Neural crest cell (in vitro differentiated cells): ENCODE measurements at places on chromosomes 4 and X. TPM values are rescaled to one million over a fixed set of nuclear protein-coding genes. Genes with fewer than 3 reads are reported as not detected.

CSN1S1 gene
- not detected in 2 replicates for total RNA-seq

DNA sequence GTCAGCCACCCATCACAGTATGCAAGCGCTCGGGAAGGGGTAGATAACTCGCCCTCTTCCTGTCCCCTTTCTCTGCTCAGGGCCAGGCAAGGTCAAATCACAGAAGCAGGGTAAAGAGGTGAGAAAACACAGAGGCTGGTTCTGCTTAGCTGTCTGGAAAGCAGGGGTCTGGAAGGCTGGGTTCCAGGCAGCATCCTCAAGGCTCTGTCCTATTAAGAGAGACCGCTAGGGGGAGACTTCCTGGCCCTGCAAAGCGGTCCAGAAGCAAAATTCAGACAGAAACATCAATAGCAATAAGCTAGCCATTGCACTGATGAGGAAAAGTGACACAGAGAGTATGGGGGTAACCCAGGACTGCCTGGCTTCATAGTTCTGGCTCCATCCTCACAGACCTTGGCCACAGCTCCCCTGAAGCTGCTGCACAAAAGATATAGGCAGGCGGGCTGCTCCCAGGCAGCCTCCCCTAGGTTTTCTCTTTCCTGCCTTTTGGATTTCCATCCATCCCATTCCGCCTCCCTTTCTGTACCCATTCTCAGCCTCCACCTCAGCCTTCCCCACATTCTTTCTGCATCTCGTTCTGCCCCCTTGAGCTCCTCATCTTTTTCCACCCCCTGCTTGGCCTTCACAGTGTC lies 308.5 kb downstream of the EVC2 start:
- DNase-seq, result peak; percentile 41

GRCh38 chr4:63275491-63275890 lies 1133.8 kb downstream of the TECRL start:
- no peak for DNase-seq

GRCh38 chrX:152601848-152602616 lies 35.7 kb upstream of the GABRQ start:
- DNase-seq, result no peak

DNA sequence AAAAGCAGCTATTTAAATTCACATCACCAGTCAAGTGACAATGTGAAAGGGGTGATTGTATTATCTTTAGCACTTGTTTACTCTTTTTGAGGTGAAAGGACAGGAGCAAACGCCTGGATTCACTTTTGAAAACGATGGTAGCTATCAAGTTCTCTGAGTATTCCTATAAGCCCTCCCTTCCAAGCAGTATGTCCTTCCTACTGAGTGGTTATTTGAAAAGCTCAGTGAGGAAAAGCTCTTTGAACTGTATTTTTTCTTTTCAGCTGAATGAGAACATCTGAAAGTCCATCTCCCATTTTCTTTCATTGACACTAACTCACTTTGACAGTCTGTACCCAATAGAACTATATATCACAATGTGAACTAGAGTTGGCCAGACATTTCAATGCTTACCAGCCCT lies 9.1 kb upstream of the CTSO start:
- no peak for DNase-seq

ZNF711 gene
- total RNA-seq, result 23.1 and 24.0 TPM in 2 replicates

- DNase-seq, result no peak
Measured at GRCh38 chr4:104330125-104330905, 164.4 kb downstream of the CXXC4 start.

DNA sequence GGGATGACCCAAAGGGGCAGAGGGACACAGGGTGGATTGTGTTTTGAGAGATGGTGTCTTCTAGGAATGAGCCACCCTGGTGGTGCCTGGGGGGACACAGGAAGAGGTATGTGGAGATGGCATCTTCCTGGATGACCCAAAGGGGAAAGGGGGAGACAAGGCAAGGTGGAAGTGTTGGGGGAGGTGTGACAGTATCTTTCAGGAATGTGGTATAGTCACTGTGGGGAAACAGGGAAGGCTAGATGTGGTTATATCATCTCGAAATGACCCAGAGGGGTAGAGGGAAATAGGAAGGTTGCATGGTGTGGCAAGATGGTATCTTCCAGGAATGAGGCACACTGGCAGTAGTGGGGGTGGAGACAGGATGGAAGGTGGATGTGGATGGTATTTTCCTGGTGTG lies 62.9 kb downstream of the MAOA start:
- no peak for DNase-seq

GRCh38 chrX:133302775-133303445 lies 84.8 kb upstream of the TFDP3 start:
- DNase-seq, result no peak

DNA sequence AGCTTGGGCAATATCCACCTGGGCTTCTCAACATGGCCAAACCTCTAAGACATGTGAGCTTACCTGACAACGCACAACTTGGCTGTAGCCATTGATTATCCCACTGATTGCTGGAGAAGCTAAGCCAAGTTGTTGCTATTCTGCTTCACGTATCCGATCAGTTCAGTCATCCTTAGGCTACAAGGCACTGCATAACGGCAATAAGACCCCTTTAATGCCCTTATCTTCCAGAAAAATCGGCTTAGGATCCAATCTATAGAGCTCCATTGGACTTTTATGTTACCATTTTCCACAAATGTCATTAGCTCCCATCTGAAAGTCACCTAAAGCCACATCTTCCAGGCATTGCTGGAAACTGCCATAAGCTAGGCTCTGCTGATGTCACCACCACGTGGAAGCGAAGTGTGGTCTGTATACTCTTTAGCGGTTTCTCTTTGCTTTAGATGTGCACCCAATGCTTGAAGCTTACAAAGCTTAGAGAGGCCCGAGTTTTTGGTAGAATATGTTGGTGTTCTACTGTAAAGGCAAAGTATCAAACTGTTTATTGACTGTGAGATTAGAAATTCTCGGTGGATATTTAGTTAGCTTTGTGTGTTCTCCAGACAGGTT lies 163.1 kb downstream of the CPE start:
- no peak for DNase-seq
